Activated naive CD8-positive, alpha-beta T cell treated with anti-CD3 and anti-CD28 coated beads for 36 hours (primary cell): ENCODE measurements at places on chromosomes 4 and X.

DNA sequence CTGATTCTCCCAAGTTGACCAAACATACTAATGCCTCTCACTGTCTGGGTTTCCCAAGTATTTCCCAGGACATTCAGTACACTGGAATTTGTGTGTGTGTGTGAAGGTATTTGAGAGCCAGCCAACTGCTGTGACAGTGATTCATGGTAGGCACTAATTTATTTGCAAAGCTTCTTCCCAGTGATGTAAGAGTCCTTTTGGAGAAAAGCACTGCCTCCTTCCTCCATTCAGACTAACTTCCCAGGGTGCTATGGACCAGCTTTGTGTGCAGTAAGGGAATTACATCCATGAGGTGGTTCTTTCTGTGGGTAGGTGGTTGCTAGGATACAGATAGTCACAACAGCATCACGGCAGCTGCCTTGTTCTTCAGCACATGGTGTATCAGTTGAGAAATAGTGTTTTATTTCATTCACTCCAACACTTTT is 8.7 kb downstream of the EGF start:
- DNase-seq: no peak
- no peak overlapping the region for H3K27ac ChIP-seq
- H3K4me1 ChIP-seq: no peaks in the 10 kb centered on the region
- H3K36me3 ChIP-seq: no peaks in the 10 kb centered on the region
- H3K27me3 ChIP-seq: no peaks in the 10 kb centered on the region
- H3K4me3 ChIP-seq: no peak overlapping the region

- no peaks in the 10 kb centered on the region for H3K27me3 ChIP-seq
- peaks cover 12% of the 10 kb centered on the region for H3K4me1 ChIP-seq
- no peak overlapping the region for H3K4me3 ChIP-seq
- H3K27ac ChIP-seq: no peak overlapping the region
These were observed 20.0 kb downstream of the CLCN3 start for GRCh38 chr4:169640261-169640870.

GRCh38 chr4:121146530-121146929 is 17.6 kb downstream of the TNIP3 start:
- peaks cover 14% of the 10 kb centered on the region for H3K36me3 ChIP-seq
- H3K4me3 ChIP-seq: no peak overlapping the region
- H3K4me1 ChIP-seq: peaks cover 60% of the 10 kb centered on the region
- no peak overlapping the region for H3K27ac ChIP-seq

GRCh38 chrX:124651031-124651430 is 304.7 kb downstream of the SH2D1A start:
- no peak for DNase-seq
- H3K27me3 ChIP-seq: no peaks in the 10 kb centered on the region
- H3K36me3 ChIP-seq: no peaks in the 10 kb centered on the region
- H3K27ac ChIP-seq: no peak overlapping the region

DNA sequence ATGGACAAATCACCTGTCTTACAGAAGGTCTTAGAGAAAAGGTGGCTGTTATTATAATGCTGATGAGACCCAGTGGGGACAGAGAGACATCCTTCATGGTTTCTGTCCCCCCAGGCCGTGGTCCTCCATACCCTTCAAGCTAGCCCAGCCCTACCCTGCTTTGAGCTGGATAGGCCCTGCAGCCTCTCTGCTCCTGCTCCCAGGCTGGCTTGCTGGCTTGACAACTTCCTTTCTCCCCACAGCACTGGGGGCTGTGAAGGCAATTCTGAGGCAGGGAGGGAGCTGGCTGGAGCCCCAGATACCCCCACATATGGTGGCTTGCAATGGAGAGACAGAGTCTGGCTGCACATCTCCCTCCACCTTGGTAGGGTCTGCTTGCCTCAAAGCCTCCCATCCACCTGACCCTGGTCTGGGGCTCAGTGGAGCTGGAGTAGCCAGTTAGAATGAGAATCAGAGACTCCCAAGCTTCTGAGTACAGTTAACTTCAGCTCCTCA is 118.2 kb downstream of the PJA1 start:
- DNase-seq: no peak
- no peak overlapping the region for H3K4me3 ChIP-seq
- H3K27ac ChIP-seq: no peak overlapping the region
- H3K4me1 ChIP-seq: no peaks in the 10 kb centered on the region
- no peaks in the 10 kb centered on the region for H3K27me3 ChIP-seq
